ENCODE measurements at places on chromosomes 7 and 10.

DNA sequence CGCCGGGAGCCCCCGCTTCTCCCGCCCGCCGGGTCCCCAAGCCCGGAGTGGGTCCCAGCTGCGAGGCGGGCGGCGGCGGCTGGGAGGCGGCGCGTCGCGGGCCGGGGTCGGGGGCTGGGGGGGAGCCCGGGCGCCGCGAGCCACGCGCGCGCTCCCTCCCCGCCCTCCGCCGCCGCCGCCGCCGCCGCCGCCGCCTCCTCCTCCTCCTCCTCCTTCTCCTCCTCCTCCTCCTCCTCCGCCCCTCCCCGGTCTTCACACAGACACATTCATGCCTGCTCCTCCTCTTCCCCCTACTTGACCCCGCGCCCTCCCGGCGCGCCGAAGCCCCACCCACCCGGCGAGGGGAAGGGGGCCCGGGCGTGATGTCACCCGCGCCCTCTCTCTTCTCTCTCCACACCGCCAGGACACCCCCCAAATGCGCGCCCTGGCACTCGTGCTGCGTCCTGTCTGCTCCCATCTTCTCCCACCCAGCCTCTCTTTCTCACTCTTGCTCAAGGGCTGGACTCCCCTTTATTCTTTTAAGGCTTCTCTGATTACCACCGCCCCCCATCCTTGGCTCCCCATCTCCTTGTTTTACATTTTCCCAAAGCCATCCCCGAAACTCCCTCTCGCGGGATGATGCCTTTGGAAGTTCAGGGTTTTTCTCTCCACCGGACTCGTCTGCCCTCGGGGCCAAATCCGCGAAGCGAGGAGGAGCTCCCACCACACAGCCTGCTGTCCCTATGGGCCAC is 967 bp upstream of the GLI3 start:
- DNase-seq = peak; percentile 10

GRCh38 chr10:13938950-13939349 is 352.2 kb downstream of the PRPF18 start:
- DNase-seq = no peak

GRCh38 chr10:105534086-105534485 is 893.0 kb downstream of the SORCS3 start:
- no peak for DNase-seq

DNA sequence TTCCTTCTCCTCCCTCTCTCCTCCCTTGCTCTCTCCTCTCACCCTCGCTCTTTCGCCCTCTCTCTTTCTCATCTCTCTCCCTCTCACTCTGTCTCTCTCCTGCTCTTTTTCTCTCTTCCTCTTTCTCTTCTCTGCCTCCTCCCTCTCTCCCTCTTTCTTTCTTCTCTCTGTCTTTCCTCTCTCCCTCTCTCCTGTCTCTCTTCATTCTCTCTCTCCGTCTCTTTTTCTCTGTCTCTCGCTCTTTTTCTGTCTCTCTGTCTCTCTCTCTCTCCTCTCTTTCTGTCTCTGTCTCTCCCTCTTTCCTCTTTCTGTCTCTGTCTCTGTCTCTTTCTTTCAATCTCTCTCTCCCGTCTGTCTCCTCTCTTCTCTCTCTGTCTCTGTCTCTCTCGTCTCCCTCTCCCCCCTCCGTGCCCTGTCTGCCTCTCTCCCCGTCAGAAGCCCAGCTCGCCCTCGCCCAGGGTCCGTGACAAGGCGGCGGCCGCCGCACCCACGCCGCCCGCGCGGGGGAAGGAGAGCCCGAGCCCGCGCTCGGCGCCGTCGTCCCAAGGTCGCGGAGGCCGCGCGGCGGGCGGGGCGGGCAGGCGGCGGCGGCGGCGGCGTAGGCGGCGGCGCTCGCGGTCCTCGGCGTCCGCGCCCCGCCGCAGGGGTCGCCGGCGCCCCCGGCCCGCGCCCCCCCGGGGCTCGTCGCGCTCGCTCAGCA is 21.3 kb upstream of the HSPB1 start:
- DNase-seq = no peak

- no peak for DNase-seq
Measured at GRCh38 chr10:113058523-113059370, 108.7 kb downstream of the TCF7L2 start.

GRCh38 chr10:128152741-128153580 is 26.7 kb upstream of the MKI67 start:
- DNase-seq = no peak

DNA sequence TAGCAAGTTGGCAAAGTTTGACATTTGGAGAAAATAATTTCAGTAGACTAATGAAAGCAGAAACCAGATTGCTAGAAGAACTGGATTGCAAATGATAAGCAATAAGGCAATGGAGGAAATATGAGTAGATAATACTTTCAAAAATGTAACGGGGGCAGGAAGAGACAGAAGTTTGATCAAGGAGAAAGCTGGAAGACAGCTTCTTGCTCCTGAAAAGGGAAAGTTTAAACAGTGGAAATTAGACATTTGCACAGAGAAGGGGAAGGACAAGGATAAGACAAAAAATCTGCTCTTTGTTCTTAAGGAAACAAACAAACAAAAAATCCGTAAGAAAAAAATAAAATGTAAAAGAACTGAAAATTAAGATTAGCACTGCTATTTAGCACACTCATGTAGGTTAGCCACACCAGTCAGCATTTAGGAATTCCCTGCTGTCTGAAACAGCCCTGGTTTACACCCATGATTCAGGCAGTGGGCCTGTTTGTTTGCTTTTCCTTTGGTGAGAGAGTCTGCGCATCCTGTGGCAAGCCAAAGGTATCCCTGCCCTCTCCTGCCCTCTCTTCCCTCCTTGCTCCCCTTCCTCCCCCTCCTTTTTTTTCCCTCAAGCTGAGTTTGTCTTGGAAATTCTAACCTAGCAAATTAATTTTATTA is 104.3 kb upstream of the CAV2 start:
- no peak for DNase-seq

GRCh38 chr10:73926152-73926764 is 15.3 kb downstream of the PLAU start:
- DNase-seq = no peak

GRCh38 chr7:79454361-79454960 is 994 bp upstream of the MAGI2 start:
- no peak for DNase-seq

DNA sequence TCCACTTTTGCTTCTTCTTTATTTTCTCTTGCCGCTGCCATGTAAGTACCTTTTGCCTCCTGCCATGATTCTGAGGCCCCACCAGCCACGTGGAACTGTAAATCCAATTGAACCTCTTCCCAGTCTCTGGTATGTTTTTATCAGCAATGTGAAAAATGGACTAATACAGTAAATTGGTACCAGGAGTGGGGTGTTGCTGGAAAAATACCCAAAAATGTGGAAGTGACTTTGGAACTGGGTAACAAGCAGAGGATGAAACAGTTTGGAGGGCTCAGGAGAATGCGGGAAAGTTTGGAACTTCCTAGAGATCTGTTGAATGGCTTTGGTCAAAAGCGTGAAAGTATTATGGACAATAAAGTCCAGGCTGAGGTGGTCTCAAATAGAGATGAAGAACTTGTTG is 670.3 kb upstream of the ZWINT start:
- no peak for DNase-seq

- DNase-seq = no peak
Measured at GRCh38 chr7:115145512-115145911, 223.6 kb downstream of the MDFIC start.

GRCh38 chr7:102068846-102069245 is 217.8 kb upstream of the SH2B2 start:
- no peak for DNase-seq

DNA sequence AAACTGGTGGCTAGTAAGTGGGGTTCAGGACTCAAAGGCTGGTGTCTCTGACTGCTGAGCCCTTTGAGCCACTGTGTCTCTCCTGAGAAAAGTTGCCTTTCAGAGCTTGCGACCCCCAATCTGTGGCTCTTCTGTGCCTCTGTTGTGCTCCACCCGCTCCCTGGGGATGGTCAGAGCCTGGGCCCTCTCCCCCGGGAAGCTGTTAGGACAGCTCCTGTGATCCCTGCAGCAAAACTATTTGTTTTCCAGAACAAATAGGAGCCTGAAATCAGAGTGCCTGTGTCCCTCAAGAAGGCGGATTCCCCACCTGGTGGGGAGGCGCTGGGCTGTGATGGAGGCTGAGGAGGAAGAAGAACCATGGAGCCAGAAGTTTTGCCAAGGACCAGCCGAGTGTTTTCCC is 56.4 kb upstream of the MXI1 start:
- no peak for DNase-seq

DNA sequence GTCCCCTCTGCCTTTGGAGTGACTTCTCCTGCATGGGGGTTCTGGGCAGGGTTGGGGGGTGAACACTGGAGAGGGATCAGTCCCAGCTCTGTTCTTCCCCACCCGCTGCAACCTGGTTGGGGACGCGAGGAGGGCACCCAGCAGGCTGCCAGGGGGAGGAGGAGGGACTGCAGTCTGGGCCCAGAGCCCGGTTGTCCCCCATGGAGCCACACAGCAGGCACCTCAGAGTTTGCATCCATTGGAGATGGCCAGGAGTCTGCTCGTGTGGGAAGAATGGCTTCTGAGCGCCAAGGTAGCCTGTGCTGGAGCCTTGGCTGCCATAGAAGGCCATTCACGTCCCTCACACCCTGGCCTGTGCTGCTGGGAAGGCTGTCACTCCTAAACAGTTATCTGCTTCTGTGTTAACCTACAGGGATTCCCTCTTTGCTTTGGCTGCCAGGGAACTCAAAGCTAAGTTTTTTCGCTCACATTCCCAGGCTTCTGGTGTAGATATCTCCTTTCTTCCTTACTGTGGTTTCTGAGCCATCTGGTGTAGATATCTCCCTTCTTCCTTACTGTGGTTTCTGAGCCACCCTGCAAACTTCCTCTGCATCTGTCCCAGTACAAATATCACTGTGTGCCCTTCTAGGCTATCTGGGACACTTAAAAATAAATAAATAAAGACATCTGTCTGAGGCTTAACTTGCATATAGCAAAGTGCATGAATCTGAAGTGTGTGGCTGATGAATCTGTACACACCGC is 133.7 kb downstream of the LHPP start:
- no peak for DNase-seq

DNA sequence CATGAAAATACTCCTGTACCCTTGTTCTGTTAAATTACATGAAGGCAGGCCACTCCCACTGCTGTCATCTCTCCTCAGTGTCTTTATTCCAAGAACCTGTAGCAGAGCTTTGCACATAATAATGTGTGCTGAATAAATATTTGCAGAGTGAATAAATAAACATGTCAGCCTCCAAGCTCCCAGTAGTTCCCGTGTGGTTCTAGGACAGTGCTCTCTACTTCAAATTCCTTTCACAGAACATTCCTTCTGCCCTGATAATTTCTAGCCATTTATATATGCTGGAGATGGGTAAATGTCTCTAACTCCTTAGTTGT is 20.3 kb upstream of the HYAL4 start:
- no peak for DNase-seq

DNA sequence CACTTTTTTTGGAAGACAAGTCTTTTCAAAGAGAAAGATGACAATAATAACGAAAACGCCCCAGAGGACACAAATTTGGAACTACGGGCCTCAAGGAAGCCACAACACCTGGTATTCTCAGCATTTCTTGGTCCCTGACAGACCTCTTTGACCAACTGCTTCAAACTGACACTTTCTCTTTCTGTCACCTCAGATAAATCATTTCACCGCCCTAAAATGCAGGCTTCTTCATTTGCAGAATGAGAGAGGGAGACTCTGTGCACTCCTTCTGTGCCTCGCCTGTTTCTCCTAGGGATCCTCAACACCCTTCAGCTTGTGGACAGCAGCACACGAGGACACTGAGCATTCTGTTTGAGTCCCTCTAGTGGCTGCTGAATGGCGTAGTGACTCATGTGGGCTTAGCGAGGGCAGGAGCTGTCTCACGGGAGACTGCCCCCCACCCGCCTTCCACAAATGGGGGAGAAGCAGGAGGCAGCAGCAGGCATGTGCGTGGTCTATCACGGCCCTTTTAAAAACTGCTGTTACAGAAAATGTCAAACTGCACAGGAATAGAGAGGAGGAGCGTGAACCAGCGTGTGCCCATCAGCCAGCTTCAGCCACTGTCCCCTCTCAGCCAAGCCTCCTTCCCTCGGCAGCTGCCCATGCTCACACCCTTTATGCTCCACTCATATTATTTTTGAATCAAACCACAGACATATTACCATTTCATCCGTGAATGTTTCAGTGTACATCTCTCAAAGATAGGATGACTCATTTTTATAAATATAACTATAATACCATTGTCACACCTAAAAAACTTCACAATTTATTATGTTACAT is 41.4 kb downstream of the GSDME start:
- no peak for DNase-seq

DNA sequence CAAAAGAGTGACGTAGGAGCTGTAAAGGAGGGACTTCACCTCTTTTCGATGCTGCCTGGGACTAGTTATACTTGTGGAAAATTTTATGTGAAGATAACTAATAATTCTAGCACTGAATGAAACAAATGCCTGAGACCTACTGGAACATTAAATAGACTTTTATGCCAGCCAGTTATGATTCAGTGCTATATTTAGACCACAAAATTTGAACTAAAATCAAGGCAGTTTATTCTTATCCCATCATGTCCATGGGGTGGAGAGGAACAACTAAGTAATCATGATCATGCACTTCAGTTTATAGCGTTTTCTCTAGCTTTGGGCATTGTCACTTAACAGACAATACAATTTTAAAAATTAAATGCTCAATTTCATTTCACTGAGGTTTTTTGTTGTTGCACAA is 76.7 kb downstream of the ZEB1 start:
- no peak for DNase-seq

DNA sequence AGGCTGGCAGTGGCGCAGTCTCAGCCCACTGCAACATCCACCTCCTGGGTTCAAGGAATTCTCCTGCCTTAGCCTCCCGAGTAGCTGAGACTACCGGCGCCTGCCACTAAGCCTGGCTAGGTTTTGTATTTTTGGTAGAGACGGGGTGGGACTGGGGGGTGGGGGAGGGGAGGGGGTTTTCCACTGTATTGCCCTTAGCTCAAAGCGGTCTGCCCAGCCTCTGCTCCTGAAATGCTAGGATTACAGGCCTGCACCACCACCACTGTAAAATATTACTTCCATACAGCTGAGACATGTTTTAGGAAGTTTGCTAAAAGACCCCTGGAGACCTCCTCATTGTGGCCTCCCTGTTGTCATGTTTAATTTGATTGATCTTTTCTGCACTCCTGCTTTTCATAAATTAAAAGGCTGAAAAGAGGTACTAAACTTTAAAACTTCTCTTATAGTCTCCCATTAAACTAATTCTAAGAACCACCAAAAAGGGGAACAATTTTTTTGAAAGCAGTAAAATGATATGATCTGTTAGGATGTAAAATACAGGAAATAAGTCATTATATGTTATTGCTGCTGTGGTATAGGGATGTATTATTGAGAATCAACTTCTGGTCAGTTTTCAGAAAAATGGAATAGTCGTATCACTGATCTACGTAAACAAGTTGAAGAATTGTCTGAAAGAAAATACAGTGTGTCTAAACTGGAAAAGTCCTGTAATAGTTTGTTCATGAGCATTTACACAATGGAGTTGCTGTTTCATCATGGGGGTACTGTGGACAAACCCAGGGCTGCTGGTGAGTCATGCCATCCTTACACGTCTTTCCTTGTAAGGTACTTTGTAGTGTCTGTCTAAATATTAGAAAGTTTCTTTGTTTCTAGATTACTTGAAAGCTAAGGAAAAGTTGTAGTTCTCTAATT is 72.9 kb upstream of the TMEM248 start:
- DNase-seq = peak; percentile 48

DNA sequence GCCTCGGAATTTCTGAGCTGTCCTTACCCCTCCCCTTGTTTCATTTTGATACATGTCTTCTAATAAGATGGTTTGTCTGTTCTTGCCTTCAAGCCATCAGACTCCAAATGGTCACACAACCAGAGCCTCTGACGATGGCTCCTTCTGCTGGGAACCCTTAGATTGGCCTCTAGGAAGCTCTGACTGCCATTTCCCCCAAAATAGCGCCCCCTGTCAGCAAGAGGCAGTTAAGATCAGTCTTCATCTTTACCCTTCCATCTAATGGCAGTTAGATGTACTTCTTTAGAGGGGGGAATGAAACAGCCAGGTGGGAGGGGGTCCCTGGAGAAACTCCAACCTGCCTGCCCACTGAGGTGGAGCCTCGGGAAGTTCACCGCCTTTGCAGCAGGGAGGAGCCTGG is 85.8 kb upstream of the GPR22 start:
- DNase-seq = peak; percentile 18

Data from activated CD4-positive, alpha-beta T cell treated with anti-CD3 and anti-CD28 coated beads for 48 hours (primary cell).